ENCODE measurements at places on chromosomes 2 and 18.

DNA sequence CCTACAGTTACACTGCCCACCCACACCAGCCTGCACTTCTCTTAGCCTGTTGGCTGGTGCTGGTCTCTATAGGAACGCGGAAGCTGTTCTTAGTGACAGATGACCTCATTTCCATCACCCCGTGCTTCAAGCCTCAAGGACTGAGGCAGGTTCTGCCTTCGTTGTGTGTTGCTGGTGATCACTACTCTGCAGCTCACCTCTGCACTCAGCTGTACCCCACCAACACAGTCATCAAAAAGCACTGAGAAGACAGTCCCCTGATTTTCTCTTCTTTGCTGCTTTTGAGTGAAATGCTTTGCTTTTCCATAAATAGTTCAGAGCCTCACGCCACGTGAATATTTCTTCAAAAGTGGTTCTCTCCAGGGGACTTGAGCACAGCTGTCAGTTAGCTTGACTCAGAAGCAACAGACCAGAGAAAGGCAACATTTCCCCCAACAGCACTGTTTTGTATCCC is 225.7 kb upstream of the CCDC150 start:
- peak; percentile 37 for DNase-seq

- DNase-seq: no peak
These were observed 44.2 kb upstream of the ARL5A start for GRCh38 chr2:151872463-151872862.

- no peak for DNase-seq
These were observed 316.9 kb downstream of the TXNL1 start for GRCh38 chr18:56321470-56321869.

GRCh38 chr18:71209944-71210343 is 921.1 kb downstream of the SOCS6 start:
- no peak for DNase-seq

DNA sequence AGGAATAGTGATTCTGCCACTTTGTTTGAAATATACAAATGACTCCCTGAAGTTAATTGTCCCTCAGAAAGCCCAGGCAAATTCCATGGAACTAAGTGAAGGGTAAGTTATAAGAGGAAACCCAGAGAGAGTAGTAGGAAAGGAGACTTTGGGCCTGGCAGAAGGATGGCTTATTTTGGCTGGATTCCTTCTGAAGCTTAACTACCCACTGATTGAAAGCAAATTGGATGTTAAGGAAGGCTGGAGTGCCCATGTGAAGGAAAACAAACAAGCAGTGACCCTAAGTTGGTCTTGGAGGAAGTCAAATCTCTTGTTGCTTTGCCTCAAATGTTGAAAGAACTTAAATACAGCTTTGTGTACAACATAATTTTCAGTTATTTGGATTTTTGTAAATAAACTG is 1106.4 kb upstream of the ZEB2 start:
- DNase-seq: no peak

DNA sequence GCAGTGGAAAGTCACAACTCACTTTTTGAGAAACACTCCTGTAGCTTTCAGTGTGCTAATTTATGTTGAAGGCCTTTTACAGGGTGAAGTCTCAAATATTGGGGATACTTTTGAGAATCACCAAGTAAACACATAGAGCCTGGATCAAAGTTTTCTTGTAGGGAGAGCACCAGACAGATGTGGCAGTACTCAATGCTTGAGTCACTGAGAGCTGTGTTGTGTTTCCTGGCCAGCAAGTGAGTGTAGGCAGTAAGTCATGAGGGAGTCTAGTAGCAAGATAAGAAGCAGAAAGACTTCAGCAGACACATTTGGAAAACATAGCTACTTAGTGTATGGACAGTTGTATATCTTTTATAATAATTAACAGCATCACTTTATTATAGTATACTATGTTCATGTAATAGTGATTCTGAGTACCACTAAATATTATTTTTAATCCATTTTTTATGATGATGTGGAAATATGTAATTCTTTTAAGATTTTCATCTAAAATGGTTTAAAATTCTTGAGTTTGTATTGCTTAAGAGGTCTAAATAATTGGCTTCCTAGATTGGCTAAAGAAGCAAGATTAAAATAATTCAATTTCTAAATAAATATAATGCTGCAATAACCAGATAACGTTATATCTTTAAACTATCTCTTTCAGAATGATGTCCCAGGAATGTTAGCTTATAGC is 12.8 kb downstream of the PSMD1 start:
- DNase-seq: no peak

- no peak for DNase-seq
These were observed 320.1 kb downstream of the LRRTM1 start for GRCh38 chr2:79984476-79984875.

DNA sequence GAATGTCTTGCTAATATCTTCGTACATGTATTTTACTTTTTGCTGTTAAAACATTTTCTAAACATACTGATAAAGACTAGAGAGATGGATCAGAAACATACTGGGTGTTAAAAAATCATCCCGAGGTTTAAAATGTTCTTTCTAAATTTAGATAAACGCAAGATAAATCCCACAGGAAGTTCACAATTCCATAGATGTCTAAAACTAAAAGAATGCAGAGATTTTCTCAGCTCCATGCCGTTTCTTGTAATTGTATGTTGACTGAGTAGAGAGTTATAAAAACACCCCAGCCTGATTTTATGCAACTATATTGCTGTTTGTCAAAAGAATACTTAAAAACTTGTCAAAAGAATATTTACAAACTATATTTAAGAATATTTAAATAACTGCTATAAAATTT is 455.7 kb downstream of the ARHGAP15 start:
- no peak for DNase-seq

GRCh38 chr18:58132595-58133261 is 88.7 kb downstream of the NEDD4L start:
- no peak for DNase-seq
